Fibroblast of villous mesenchyme (primary cell): ENCODE measurements at places on chromosomes 5 and 9.

- no peak for DNase-seq
Observed at GRCh38 chr9:91043811-91044175, 242.2 kb downstream of the SYK start.

- DNase-seq, result no peak
Observed at GRCh38 chr9:114011313-114011712, 66.8 kb downstream of the AMBP start.

GRCh38 chr9:34097865-34098264 is 28.6 kb downstream of the DCAF12 start:
- DNase-seq, result no peak

- peak; percentile 77 for DNase-seq
Observed at GRCh38 chr5:160463740-160464465, 42.2 kb downstream of the PTTG1 start.

DNA sequence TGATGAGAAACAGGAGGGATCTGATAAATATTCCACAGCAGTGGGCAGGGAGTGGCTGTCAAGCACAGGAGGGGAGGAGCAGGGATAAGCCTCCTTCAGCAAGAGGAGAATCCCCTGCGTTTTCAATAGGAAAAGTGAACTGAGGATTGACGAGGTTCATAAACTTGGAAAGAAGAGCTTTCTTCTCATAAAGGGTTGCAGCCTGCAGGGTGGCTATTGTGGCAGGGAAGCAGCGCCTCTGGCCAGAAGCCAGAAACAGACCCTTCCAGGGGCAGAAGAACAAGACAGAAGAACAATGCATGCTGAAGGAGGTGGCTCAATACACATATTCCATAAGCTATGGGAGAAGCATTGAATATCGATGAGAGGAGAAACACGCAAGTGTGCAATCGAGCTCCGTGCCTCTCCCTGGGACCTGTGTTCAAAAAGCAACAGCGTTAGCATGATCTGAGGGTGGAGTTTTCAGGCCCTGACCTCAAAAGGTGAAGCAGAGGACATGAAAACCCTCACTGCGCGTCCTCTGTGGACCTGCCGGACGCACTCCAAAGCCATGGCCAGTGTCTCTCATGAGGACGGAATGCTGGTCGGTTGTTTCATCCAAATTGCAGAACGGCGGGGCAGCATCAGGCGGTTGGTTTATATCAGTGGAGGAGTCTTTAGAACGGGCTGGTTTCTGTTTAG is 67.6 kb downstream of the ANKRD33B start:
- no peak for DNase-seq

DNA sequence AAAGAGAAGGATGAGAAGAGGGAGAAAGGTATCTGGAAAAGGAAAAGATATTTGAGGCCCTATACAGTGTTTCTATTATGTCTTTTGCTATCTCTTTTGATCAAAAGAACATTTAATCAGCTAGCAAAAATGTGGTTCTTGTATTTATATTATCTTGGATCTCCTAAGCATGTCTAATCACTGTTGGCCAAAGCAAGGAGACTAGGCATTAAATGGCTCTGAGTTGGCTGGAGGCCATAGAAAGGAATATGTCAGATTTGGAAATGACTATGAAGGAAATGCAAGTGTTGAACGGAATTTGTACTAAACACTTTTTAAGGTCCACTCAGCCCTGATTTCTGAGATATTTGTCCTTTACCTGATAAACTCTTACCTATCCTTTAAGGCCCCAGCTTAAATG is 22.4 kb upstream of the THG1L start:
- peak; percentile 29 for DNase-seq

DNA sequence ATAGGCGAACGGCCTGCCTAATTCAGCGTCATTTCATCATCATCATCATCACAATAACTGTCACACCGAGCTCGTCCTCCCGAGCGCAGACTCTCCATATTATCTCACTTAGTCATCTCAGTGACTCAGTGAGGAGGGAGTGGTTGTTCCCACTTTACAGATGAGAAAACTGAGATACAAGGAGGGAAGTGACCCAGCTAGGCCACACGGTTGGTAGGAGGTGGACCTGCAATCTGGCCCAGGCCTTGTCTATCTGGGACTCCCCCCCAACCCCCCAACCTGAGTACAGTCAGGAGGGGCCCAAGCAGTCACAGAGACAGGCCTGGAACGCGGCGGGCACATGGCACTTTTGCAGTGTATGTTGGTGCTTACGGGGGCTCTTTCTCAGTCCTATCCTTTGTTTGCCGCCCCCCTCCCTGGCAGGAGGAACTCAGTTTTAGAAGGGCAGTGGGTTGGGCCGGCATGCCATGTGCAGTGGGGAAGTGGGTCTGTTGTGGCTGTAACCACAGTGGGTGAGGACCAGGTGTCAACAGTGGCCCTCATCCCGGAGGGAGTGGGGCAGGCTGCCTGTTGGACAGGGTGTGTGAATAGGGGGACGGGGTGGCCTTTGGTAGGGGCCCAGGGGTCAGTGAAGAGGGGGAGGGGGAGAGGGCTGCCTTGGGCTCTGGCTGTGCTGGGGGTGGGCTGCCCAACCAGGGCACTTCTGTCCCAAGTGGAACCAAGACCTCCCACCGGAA is 1.7 kb upstream of the RXRA start:
- peak; percentile 17 for DNase-seq

DNA sequence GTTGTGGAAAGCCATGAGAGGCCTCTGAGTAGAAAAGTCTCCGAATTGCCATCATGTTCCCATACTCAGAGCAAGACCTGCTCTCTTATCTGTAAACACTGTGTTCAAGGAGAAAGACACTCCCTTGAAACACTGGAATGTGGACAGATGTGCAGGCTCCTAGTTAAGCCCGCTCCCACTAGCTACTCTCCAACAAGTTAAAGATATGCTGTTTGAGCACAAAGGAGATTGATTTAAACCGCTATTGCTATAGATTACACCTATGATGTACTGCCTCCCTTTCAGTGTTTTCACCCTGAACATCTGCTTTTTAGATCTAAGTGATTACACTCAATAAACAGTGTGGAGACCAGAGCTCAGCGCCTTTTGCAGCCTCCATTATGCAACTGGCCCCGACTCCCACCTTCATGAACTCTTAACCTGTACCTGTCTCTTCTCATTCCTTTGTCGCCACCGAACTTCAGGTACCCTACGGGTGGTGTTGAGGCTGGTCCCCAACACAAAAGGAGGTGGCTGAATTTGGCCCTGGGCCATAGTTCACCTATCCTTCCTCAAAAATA is 47.5 kb downstream of the TMEM245 start:
- DNase-seq, result no peak

DNA sequence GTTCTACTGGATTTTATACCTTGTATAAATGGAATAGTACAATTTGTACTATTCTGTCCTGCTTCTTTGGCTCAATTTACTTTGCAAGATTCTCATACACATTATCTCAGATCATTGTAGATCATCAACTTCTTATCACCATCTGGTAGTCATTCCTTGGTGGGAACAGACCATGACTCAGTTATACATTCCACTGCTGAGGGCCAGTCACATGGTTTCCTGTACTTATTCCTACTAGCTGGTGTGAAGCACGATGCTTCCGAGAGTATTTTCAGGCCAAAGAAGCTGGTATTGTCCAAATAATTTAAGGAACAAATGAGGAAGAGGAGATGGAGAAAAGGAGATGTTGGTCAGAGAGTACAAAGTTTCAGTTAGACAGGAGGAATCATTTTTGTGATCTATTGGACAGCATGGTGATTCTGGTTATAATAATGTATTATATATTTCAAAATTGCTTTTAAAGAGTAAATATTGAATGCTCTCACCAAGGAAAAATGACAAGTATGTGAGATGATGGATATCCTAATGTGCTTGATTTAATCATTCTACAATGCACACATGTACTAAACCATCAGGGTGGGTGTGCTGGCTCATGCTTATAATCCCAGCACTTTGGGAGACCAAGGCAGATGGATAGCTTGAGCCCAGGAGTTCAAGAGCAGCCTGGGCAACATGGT is 124.1 kb downstream of the SYK start:
- peak; percentile 63 for DNase-seq

GRCh38 chr5:63613442-63613841 is 348.8 kb downstream of the HTR1A start:
- DNase-seq, result no peak

- peak; percentile 76 for DNase-seq
Observed at GRCh38 chr5:61966296-61966955, 339.6 kb upstream of the KIF2A start.

GRCh38 chr5:177372910-177373309 is 11.3 kb upstream of the SLC34A1 start:
- no peak for DNase-seq

GRCh38 chr9:94812343-94812742 is 85.8 kb downstream of the AOPEP start:
- no peak for DNase-seq

- no peak for DNase-seq
Observed at GRCh38 chr9:119959846-119960545, 590.8 kb upstream of the BRINP1 start.

DNA sequence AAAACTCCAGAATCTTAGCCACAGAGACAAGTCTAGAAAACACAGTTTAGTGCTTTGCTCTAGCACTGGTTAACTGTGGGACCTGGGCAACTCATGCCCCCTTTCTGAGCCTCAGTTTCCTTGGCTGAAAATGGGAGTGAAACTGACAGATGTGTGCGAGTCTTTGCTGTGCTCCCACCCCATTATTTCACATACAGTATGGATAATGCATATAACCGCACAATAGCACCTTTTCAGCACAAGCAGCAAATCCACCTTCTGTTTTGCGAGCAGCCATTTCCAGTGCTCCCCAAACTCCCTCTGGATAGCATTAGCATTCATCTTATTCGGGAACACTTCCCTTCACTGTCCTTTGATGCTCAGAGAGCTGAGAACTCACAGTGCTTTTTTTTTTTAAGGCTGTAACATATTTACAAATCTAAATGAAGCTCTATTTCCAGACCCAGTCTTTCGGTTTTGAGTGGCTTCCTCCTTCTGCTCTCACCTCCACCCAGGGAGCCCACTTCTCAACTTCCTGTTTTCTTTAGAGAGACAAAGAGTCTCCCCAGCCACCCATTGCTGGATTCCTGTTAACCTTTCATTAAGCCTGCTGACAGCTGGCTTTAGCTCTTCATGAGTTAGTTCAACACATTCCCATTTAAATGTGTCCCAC is 49.2 kb downstream of the TIMD4 start:
- DNase-seq, result no peak

GRCh38 chr5:170865622-170866021 is 3.8 kb downstream of the RANBP17 start:
- no peak for DNase-seq

DNA sequence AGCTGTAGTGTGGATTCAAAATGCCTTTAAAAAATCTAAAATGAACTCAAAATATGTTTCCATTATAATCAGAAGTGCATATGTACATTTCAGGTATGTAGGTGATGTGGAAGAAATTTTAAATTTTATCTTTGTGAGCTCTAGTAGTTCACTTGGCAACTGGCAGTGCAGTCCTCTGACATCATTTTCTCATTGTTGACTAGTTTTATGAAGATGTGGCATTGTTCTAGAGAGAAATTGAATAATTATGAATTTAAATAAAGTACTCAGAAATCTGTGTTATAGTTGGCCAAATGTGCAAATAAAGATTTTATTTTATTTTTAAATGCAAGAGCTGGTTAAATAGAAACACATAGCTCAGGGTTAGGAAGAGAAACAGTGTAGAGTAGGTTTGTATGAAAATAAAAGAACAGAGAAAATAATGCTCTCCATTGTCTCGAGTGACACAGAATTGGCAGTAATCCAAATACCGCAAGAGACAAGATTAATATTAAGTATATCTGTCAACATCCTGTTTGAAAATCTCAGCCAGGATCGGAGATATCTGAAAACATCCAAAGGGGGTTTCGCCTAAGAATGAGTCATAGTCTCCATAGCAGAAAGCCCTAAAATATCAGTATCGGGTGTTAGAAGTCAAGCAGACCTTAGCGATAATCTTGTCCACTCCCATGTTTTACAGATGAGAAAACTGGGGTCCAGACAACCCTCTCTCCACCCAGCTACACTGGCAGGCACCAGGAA is 189.4 kb downstream of the CCDC192 start:
- peak; percentile 47 for DNase-seq

- peak; percentile 19 for DNase-seq
Observed at GRCh38 chr5:81334304-81335061, 33.1 kb downstream of the ZCCHC9 start.

- no peak for DNase-seq
Observed at GRCh38 chr5:61603211-61603908, 271.3 kb downstream of the ZSWIM6 start.

- no peak for DNase-seq
Observed at GRCh38 chr5:50687548-50687947, 21.1 kb downstream of the PARP8 start.

GRCh38 chr5:39995990-39996389 is 571.2 kb upstream of the DAB2 start:
- no peak for DNase-seq

- DNase-seq, result no peak
Observed at GRCh38 chr9:110356639-110357395, 19.2 kb upstream of the TXNDC8 start.

DNA sequence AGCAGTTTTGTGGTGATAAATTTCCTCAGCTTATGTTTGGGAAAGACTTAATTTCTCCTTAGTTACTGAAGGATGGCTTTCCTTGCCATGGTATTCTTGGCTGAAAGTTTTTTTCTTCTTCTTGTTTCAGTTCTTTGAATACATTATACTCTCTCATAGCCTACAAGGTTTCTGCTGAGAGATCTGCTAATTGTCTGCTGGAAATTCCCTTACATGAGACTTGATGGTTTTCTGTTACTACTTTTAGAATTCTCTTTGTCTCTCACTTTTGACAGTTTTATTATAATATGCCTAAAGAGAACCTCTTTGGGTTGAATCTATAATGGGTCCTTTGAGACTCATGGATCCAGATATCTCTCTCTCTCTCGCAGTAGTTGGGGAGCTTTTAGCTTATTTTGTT is 693.6 kb downstream of the PRELID2 start:
- DNase-seq, result no peak

DNA sequence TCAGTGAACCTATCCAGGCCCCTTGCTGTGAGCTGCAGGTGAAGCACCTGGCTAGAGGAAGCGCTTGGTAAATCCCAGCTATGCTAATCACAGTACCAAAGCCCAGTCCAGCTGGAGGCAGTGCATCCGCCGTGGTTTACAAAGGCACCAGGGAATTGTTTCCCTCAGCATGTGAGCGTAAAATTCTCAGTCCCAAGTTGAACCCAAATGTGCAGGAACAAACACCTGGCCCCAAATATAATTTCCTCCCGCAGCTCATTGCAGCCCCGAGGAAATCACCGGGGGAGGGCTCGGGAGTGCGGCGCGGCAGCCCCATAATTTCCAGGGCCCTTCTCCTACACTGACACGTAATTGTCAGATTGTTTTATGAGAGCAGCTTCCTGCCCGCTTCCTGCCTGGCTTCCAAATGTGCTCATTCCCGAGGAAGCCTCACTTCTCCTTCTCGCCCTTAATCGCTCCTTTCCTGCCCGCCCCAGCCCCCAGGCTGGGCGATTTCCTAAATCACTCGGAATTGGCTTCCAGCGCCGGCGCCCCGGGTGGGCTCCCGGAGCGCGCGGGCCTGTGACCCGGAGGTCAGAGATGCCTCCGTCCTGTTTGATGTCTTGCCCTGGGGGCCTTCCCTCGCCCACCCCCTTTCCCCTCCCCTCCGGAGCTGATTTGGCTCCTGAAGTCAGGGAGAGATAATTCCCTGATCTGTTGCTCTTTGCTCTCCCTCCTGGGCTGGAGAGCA is 134.4 kb downstream of the FGF1 start:
- peak; percentile 30 for DNase-seq
